ENCODE measurements at places on chromosomes 6 and 20. TPM values are rescaled to one million over a fixed set of nuclear protein-coding genes. Genes with fewer than 3 reads are reported as not detected.

The SLC44A4 gene
- polyA plus RNA-seq: 57.4 TPM

The ARMH2 gene
- not detected for polyA plus RNA-seq

The NTSR1 gene
- 1.4 TPM for polyA plus RNA-seq

The WFDC10B gene
- not detected for polyA plus RNA-seq

The GMPR gene
- polyA plus RNA-seq: 14.0 TPM

The DNAH8 gene
- polyA plus RNA-seq: 0.35 TPM

The SLC35F1 gene
- polyA plus RNA-seq: 2.0 TPM

The RAB23 gene
- polyA plus RNA-seq: 36.0 TPM

The CGAS gene
- 3.0 TPM for polyA plus RNA-seq

The MCHR2 gene
- not detected for polyA plus RNA-seq

The NKAIN4 gene
- polyA plus RNA-seq: 42.0 TPM

The CRISP3 gene
- 0.34 TPM for polyA plus RNA-seq

The SLC2A10 gene
- polyA plus RNA-seq: 16.7 TPM

The BANF2 gene
- not detected for polyA plus RNA-seq

The SNAP25 gene
- 5.0 TPM for polyA plus RNA-seq

The C6orf141 gene
- 0.98 TPM for polyA plus RNA-seq

The HLA-DRA gene
- 119 TPM for polyA plus RNA-seq

The TINAG gene
- 20.5 TPM for polyA plus RNA-seq

The FKBP1C gene
- polyA plus RNA-seq: 2.0 TPM

The PRSS16 gene
- 0.45 TPM for polyA plus RNA-seq

The MYLK2 gene
- polyA plus RNA-seq: 0.76 TPM

The PRDM13 gene
- not detected for polyA plus RNA-seq

The ZBTB2 gene
- polyA plus RNA-seq: 15.0 TPM

The FAM83D gene
- 14.2 TPM for polyA plus RNA-seq

The EMILIN3 gene
- polyA plus RNA-seq: 8.2 TPM

The OXT gene
- 0.51 TPM for polyA plus RNA-seq

The ASCC3 gene
- polyA plus RNA-seq: 27.4 TPM

Data from left renal cortex interstitium (tissue), 4 donors.